ENCODE measurements at places on chromosomes 12 and 14. TPM values are rescaled to one million over a fixed set of nuclear protein-coding genes. Genes with fewer than 3 reads are reported as not detected.

GRCh38 chr14:103393676-103394626 lies 8.7 kb downstream of the MARK3 start:
- DNase-seq = no peak

Gene GRIP1
- not detected for total RNA-seq

- no peak for DNase-seq
Observed at GRCh38 chr12:13164921-13165616, 31.5 kb upstream of the EMP1 start.

DNA sequence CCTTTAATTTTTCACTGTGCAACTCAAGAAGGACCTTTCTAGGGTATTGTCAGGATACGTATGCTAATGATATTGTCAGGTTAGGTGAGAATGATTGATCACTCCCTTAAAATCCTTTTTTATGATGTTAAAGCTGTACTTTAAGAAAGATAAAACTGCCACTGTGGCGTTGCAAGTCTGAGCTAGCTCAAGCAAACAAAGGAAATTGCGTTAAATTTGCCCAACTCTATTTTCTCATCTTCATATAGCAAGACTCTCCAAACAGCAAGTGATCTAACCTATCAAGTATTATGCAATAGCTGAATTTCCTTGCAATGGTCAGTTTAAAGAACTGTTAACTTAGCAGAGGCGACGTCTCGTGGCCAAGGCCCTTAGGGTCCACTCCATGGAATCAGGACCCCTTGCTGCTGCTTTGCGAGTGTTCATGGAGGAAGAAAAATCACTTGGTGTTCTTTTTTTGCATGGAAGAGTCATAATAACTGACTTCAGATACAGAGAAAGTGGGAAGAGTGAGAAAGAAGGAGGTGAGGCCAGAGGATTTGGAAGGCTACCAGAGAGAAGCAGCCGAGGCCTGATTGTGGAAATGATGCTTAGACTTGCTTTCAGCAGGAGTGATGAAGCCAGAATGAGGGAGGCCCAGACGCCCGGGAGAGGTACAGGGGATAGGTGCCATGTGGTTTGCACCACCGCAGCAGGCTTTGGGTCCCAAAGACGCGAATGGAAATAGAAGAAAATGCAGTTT lies 2.5 kb downstream of the TRAF3 start:
- DNase-seq = no peak

GRCh38 chr12:3622021-3622821 lies 130.7 kb downstream of the CRACR2A start:
- DNase-seq = no peak

- no peak for DNase-seq
Observed at GRCh38 chr12:27777141-27777540, 2.9 kb upstream of the KLHL42 start.

- DNase-seq = no peak
Observed at GRCh38 chr12:104177663-104178501, 37.7 kb upstream of the TXNRD1 start.

Gene ALX1
- total RNA-seq = not detected

All from activated T-helper 2 cell treated with anti-CD3 and anti-CD28 coated beads, Interferon-gamma antibody, Interleukin-2, Interleukin-4, amounts not matched to agents 10 μg/mL and 5 μg/mL and 100 μg/mL, durations not matched to agents 14 hours and 24 hours and 36 hours (primary cell).